Stimulated activated CD4-positive, alpha-beta T cell treated with anti-CD3 and anti-CD28 coated beads, Interleukin-2, amount 100 ng/mL, for 48 hours (primary cell): ENCODE measurements at places on chromosomes 6 and 20.

- no peak for DNase-seq
Observed at GRCh38 chr20:33005908-33006775, 1.4 kb upstream of the BPIFB2 start.

DNA sequence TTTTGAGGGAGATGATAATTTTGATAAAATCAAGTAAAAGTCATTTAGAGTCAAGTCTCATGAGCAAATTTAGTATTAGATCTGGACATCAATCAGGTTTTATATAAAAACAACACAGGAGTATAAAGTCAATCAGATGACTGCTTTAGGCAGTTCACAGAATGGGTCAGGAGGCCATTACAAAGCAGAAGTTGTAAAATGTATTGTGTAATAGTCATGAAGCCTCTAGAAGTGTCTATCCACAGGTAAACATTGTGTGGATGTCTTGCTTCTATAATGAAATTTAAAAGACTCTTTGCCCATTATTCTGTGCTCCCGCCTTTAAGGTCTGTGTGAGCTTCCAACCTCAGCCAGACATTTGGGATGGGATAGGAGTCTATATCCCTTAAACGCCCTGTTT lies 28.8 kb downstream of the MAP7 start:
- no peak for DNase-seq

DNA sequence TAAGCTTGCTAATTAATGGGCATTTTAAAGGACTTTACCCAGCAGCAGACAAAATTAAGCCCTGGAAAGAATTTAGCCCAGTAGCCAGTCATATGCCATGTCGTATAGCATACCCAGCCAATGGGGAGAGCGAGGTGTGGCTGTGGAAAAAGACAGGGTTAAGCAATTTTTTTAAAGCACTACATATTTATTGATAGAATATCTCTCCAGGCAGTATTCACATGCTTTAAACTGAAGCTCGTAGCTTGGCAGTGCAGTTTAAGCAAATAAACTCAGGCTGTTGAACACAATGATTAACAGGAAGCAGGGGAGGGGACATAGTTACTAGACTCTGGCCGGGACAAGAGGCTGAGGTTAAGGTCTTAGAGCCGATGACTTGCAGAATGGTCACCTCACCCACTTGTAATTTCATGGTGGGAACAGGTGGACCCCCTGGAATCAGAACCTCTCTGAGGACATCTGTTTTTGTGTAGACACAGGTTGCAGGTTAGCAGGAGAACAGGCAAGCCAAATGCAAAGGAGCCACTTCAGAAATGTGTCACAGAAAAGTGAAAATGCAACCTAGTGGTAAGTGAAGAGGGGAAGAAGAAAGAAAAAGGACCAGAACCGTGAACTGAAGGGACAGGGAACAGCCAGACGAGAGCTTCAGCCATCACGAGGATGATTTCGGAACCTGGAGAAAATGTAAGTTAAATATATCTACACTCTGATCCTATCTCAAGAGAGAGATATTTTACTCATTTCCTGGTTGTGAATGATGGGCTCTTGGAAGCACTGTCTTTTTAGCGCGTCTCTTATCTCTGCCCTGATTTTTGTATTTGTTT lies 7.2 kb downstream of the GCNT2 start:
- DNase-seq = no peak

DNA sequence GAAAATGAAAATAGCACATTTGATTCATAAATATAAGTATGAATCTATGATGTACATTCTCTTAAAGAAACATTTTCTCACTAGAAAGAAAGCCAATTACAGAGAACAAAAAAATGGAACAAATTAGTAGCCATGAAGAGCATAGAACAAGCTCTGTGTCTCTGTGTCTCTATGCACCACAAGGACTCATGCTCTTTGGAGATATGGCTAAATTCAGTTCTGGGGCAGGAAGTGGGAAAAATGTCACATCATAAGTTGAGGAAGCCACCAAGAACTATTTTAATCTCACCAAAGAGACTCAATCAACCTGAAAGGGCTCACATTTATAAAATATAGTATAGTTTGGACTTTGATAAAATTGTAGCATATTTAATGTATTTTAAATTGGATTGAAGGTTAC lies 1259.8 kb upstream of the GJE1 start:
- DNase-seq = no peak

- peak; percentile 66 for DNase-seq
Observed at GRCh38 chr20:32204205-32205109, 3.1 kb downstream of the PLAGL2 start.

DNA sequence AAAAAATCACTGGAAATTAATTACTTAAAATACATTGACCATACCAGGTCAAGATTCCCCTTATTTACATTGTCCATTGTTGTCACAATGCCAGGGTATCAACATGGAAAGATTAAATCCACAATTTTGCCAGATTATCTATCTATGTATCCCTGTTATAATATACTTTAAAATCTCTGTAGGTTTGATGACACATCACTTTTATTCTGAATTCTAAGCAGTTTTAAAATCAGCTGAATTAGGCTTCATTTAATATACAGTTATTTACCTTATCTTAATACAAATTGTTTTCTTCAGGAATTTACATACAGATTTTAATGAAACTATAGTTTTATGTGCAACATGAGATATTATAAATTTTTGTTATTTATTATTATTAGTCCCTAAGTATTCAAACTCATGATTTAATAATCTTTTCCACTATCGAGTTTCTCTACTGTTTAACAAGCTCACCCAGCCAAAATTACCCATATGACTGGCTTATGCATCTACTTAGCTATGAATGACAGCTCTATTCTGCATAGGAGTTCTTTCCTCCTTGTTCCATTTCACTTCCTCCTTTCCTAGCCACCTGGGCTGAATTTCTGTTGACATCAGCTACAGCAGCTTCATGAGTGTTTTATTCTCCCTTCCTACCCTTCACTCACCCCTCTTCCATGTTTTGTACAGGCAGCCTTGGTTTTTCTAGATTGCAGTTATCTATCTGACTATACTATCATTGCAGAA lies 654.2 kb upstream of the MAP3K7 start:
- no peak for DNase-seq

GRCh38 chr6:158774717-158775449 lies 44.3 kb downstream of the EZR start:
- DNase-seq = no peak

GRCh38 chr20:46998477-46999240 lies 104.0 kb downstream of the EYA2 start:
- no peak for DNase-seq

GRCh38 chr6:20389066-20389465 lies 12.6 kb upstream of the E2F3 start:
- DNase-seq = no peak

GRCh38 chr6:88045521-88046136 lies 2.0 kb upstream of the SPACA1 start:
- DNase-seq = no peak
